Caki2 (cell line): ENCODE measurements at places on chromosomes 12 and 14.

DNA sequence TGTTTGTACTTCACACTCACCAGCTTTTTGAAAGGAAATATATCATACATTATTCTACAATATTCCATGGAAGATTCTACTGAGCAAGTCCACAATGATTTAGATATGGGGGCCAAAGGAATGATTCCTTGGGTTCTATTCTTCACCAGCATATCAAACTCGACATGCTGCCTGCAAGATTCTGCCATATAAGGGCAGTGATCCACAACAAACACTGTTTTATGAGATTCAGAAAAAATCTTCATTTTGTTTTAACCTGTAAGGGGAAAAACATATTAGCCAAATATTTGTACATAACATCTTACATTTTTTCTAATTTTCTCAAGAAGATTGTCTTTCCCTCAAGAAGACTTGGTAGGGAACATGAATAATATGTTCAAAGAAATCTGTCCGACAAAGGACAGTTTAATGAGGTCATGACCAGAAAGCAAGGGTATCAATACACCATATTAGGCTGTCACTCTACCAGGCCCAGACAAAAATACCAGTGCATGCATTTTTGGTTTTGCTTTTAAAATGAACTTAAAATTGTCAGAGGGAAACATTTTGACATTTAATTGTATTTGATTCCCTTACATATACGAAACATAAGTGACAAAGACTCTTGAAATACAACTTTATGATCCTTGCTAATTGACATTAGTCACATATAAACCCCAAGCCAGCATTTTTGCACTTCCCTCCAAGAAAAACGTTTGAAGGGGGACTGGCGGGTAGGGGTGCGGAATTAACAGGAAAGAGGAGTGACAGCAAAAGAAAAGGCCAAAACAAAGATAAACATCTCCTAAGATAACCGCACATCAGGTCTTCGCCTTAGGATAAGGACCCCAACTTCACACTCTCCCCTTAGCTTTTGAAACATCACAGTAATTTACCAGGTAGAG lies 980 bp downstream of the INTS13 start:
- no peak for DNase-seq

GRCh38 chr14:22491683-22492621 lies 97.1 kb downstream of the DAD1 start:
- no peak for DNase-seq

GRCh38 chr12:115337693-115338543 lies 653.9 kb upstream of the TBX3 start:
- DNase-seq: peak; percentile 79

- DNase-seq: peak; percentile 44
Measured at GRCh38 chr12:57454566-57455373, at the start of gene INHBE. INHBE (plus strand) TSS chr12:57455307; CDS start chr12:57455537, 230 bp downstream.

- DNase-seq: no peak
Measured at GRCh38 chr12:67964456-67964855, 24.8 kb upstream of the IFNG-AS1 start.
